ENCODE measurements at places on chromosomes 4 and X.

- peak; percentile 65 for DNase-seq
Observed at GRCh38 chrX:48597353-48598264, at the start of gene WDR13. Gene WDR13 (plus strand): TSS chrX:48597492. CDS start chrX:48597997, 505 bp downstream.

GRCh38 chrX:1502853-1503252 is 34.1 kb downstream of the P2RY8 start:
- no peak for DNase-seq

DNA sequence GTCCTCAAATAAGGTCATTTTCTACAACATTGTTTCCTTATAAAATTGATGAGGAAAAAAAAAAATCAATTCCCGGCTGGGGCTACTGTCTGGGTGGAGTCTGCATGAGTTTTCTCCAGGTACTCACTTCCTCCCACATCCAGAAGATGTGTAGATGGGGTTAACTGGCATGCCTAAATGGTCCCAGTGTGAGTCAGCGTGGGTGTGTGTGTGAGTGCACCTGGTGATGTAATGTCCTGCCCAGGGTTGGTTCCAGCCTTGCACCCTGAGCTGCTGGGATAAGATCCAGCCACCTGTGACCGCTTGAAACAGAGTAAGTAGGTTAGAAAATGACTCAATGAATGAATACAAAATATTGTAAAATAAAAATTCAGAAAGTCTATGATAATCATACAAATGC is 11.1 kb downstream of the USP26 start:
- DNase-seq = no peak

DNA sequence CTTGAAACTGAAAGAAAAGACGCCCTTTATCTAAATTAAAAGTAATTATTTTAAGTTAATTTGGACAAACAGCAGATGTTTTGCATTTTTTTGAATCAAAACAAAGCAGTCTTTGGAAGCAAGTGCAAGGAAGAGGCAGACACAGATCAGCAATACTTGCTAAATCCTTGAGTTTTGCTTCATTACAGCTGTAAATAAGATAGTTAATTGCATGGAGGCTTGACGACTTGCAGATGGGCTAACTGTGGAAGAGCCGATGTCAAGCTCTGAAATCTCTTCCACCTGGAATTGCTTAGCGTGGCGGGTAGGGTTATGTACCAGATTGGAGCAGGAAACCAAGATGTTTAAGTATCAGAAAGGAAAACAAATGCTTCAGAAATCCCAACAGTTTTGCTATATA is 148.8 kb downstream of the POLA1 start:
- DNase-seq = no peak

GRCh38 chr4:6313216-6313615 is 43.6 kb downstream of the WFS1 start:
- DNase-seq = no peak

Data from activated CD4-positive, alpha-beta T cell treated with anti-CD3 and anti-CD28 coated beads, Interleukin-2, amount 50 U/mL, for 24 hours (primary cell).